ENCODE measurements at places on chromosomes 5 and 9. TPM values are rescaled to one million over a fixed set of nuclear protein-coding genes. Genes with fewer than 3 reads are reported as not detected.

GRCh38 chr5:91212714-91213092, 170.4 kb downstream of the ARRDC3 start:
- peak; percentile 25 for DNase-seq

The C7 gene
- total RNA-seq: 165 TPM

The CD72 gene
- total RNA-seq: 0.63 TPM

- no peak for DNase-seq
Observed at GRCh38 chr9:133374612-133375115, 1.2 kb downstream of the SURF4 start.

DNA sequence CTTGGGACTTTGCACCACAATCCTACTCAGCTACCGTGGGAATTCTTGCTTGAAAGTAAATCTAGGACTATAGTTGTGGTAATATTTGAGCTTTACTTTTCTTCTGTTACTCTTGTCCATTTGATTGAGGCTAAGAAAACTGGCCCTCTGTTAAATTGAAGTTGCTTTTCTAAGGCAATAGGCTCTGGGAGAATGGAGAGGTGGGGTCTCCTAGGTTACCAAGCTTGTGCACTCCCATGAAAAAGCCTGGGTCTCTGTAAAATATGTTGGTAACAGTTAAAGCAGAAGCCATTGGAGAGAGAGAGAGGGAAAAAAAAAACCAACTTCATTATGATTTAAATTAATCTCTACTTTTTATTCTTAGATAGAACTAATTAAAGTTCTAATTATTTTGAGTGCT, 68.6 kb downstream of the RAI14 start:
- DNase-seq: no peak

DNA sequence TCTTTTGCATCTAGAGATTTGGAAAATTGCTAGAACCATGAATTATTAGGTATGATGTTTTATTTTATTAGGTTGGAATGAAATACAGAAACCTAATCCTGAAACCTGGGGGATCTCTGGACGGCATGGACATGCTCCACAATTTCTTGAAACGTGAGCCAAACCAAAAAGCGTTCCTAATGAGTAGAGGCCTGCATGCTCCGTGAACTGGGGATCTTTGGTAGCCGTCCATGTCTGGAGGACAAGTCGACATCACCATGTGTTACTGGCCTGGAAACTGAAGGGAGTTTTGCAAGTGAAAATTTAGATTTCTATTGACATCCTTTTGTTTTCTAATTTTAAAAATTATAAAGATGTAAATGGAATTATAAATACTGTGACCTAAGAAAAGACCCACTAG, 100.7 kb downstream of the NLN start:
- DNase-seq: no peak

- DNase-seq: no peak
Observed at GRCh38 chr5:1827025-1827885, 26.0 kb downstream of the NDUFS6 start.

DNA sequence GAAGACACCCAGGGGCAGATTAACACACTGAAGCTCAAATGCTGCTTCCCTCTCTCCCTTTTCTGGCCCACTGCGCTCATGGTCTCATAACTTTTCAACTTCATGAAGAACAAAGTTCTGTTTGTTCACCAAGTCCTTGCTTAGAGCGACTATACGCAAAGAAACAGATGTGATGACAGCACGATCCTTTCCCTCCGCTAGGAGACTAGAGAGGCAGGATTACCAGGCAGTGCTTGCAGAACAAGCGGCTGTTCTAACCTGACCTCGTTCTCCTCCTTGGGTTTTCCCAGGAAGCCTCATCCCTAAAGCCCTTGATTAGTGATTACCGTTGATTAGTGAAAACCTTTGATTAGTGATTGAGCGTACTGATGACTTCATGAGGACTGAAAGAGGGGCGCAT, 649.9 kb downstream of the IRX1 start:
- DNase-seq: no peak

- no peak for DNase-seq
Observed at GRCh38 chr9:128551657-128552152, 682 bp upstream of the SPTAN1 start.

GRCh38 chr5:168660691-168661090, 81.5 kb upstream of the PANK3 start:
- no peak for DNase-seq

The CCDC192 gene
- 7.8 TPM for total RNA-seq

GRCh38 chr5:79301046-79301712, 65.2 kb downstream of the JMY start:
- no peak for DNase-seq

- DNase-seq: no peak
Observed at GRCh38 chr5:142290577-142291299, 34.1 kb downstream of the SPRY4 start.

The SLC6A3 gene
- total RNA-seq: 1.5 TPM

DNA sequence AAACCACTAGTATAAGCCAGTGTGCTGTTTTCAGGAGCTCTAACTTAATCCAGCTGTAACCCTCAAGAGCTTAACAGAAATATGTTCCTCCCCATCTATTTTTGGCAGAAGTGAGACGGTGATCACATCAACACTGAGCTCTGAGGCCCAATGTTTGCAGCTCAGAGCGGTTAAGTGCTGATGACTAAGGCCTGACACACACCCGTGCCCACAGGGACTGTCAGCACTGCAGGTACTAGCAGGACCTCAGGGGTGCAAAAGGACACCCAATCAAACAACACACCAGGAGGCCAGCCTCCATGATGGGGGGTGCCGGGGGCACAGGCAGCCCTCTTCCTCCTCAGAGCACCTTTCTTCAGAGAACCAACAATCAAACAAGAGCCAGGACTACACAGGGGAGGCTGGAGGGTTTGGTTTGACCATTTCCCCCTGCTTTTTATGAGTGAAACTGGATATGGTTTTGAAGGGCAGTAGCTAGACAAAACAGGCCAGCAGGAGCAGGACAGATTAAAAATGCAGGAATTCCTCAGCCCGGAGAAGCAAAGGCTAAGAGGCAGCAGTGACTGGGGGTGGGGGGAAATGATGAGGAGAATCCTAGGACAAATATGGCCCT, 61.3 kb downstream of the RAPGEF1 start:
- peak; percentile 53 for DNase-seq

DNA sequence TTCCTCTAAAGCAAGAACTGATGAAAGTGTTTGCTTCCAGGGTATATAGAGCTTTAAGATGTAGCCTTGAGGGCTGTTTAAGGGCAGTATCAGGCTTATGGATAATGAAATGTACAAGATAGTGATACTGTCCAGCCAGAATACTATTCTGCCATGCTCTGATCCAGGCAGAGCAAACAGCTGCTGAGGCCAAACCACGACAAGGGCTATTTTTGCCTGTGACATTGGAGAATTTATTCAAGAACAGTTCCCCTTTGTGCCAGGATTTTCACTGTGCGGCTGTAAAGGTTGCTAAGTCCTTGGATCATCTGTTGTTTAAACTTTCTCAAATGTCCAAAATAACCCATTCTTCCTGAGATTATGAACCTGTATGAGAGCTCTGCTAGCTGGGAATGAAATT, 70.4 kb downstream of the OTP start:
- no peak for DNase-seq

The TEX48 gene
- total RNA-seq: 44.0 TPM

The SLC36A3 gene
- total RNA-seq: 8.3 TPM

The ABO gene
- 31.1 TPM for total RNA-seq

DNA sequence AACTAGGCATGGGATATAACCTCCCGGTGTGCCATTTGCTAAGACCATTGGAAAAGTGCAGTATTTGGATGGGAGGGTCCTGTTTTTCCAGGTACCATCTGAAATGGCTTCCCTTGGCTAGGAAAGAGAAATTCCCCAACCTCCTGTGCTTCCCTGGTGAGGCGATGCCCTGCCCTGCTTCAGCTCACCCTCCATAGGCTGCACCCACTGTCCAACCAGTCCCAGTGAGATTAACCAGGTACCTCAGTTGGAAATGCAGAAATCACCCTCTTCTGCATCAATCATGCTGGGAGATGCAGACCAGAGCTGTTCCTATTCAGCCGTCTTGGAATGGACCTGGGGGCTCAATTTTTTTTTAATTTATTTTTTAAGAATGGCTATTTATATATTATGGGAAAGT, 254.8 kb downstream of the SGCD start:
- DNase-seq: no peak

- DNase-seq: no peak
Observed at GRCh38 chr9:7936163-7936562, 136.6 kb upstream of the DMAC1 start.

DNA sequence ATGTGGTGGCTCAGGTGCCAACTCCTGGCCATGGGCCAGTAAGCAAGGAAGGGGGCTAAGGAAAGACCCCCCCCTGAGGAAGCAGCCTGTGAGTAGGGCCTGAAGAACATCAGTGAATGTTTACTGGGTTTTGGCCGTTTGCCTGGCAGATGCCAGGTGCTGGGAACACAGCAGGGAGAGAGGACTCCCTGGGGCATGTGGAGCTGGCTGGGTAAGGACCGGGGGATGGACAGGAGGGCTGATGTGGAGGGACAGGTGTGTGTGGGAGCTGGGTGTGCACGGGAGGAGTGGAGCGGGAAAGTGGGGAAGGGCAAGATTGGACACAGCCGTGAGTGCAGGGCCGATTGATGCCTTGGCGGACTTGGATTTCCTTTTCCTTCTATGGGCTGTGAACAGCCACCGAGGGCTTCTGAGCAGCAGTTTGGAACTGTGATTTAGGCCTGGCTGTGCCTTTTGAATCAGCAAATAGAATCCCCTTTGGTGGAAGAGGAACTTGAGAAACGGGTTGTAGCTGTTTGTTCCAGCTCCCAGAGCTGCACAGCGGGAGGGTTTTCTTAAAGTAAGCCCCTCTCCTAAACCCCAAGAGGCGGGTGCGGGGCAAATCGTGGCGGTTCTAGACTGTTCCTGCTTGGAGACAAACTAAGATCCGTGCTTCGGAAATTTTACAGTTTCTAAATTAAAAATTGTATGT, 3.1 kb downstream of the HMCN2 start:
- no peak for DNase-seq

The IL31RA gene
- 2.7 TPM for total RNA-seq

GRCh38 chr9:115213818-115214334, 95.9 kb upstream of the TNC start:
- DNase-seq: no peak

DNA sequence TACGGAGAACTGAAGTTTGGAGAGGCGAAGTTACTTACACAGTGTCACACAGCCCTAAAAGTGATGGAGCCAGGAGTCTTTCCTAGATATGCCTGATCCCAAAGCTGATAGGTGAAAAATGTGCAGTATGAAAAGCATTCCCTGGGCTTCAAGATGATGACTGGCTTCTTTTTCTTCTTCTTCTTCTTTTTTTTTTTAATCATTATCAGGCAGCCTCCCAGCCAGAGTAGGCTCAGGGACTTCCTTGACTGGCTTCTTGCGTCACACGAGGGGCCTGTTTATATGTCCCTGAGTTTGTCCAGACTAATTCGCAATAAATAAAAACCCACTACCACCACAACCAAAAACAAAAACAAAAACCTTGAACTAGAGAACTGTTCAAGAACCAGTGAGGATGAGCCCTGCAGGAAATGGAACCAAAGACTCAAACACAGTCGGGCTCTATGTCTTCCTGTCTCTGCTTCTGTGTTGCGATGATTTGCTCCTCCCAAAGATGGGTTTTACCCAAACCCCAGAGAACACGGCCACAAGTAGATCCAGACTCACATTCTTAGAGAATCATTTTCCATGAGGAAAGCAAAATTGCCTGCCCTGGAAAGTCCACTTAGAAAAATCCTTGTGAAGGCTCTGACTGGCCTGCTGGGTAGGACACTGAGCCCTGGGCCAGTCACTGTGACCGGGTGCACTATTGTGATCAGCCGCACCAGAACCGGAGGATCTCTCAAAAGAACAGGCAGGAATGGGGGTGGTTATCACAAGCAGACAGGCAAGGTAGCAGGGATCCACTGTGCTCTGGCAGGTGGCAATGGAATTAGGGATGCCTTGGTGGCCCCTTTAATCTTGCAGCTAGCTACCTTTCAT, 38.0 kb upstream of the ADAM19 start:
- DNase-seq: no peak

- no peak for DNase-seq
Observed at GRCh38 chr9:3608011-3608410, 82.2 kb upstream of the RFX3 start.

The NFX1 gene
- total RNA-seq: 48.6 TPM

The PCDHGB7 gene
- total RNA-seq: 15.3 TPM

GRCh38 chr5:177355868-177356168, 1.9 kb upstream of the RGS14 start:
- DNase-seq: no peak

DNA sequence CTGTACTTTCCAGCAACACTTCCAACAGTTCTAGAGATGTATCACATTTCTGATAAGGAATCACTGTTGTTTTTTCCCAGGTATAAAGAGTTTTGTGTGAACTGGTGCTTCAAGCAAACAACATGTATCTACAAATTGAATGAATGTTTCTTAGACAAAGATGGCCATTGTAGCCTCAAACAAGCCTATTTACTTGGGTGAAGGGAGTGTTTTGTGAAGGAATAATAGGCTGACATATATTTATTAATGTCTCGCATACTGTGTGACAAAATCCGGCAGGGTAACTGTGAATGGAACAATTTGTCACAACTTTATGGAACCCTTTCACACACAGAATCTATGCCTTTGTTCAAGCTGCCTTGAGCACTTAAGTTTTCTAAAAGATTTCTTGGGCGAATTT, 24.8 kb upstream of the DAB2 start:
- DNase-seq: no peak

DNA sequence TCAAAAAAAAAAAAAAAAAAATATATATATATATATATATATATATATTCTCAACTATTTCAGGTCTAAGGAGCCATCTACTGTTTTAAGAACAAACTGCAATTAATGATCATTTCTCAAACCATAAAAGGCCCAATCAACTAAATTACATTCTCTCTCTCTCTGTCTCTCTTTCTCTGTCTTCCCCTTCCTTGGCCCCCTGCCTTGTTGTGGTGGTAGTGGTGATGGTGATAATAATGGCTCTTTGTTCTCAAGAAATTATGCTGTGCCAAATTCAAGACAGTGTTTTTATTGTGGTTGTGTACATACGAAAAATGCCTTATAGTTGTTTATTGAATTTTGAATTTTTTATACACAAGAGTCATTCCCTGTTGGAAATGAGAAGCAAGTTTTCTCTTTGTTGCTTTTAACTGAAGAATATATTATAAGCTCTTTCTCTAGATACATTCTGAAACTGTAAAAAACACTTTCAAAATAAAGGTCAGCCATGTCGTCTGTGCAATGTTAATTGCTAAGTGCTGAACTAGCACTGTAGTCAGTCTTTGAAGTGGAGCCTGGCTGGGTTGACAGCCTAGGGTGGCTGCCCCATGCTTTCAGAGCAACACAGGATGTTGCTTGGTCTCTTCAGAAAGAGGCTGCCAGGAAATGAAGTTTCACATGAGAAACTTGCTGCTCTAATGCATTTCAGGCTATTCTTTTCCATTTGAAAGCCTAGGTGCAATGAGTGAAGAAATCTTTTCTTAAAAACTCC, 96.0 kb downstream of the HINT1 start:
- no peak for DNase-seq

- no peak for DNase-seq
Observed at GRCh38 chr5:133890314-133890713, 78.1 kb downstream of the C5orf15 start.

The TMEM171 gene
- total RNA-seq: 2.7 TPM

GRCh38 chr5:21688655-21689054, 1164.5 kb downstream of the CDH12 start:
- DNase-seq: no peak

The CDC14B gene
- total RNA-seq: 44.0 TPM

Measured in testis (tissue), 5 donors.